ENCODE measurements at places on chromosomes 7 and 10.
A peak's percentile ranks its signal among the peaks of the same experiment; 100 is the strongest.

DNA sequence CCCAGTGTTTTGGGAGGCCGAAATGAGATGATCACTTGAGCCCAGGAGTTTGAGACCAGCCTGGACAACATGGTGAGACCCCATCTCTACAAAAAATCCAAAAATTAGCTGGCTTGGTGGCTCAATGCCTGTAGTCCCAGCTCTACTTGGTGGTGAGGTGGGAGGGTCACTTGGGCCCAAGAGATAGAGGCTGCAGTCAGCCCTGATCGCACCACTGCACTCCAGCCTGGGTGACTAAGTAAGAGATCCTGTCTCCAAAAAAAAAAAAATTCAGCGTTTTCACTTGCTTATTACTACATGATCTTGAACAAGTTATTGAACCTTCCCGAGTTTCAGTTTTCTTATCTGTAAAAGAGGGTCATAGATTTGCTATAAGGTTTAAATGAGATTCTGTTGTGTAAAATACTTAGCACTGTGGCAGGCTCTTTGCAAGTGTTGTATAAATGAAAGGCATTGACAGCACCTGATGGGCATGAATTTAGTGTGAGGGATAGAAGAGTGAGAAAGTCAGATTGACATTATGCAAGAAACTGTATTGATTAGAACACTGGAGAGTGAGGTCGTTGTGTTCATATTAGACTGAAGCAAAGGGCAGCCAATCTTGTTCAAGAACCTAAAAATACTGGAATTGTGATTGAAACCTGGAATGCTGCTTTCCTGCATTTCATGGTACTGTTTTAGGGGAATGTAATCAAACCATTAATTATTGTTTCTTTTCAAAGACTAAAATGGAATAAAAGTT, 136.8 kb downstream of the LCOR start:
- DNase-seq: no peak

DNA sequence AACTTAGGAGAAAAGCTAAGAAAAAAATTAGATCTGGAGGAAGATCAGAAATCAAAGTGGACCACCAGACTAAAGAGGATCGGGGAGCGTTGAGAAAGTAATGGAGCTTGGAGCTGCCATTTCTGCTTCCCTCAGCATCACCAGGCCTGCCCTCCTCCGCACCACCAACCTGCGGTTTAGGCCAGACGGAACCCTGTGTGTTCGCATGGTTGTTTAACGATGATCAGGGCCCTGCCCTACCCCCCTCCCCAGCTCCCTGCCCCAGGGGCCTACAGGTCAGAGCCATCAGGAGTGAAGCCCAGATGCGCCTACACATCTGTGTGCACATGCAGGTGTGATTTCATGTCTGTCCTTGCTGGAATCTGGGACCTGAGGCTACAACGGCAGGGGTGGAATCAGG, 45.7 kb downstream of the EBF3 start:
- DNase-seq: no peak

DNA sequence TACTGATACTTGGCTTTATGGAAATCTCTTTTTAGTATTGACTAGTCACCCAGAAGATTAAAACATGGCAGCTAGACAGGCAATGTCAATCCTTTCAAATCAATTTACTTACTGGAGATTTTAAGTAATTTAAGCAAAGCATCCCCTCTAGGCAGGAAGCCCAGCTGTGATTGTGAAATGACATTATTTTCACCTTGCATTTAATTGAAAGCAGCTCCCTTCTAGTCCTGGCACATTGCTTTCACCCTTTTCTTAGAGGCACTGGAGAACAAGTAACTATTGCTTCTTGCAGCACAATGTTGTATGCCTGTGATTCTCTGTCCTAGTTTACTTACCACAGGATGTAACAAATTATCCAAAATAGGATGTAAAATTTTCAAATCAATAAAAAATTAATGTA, 13.3 kb downstream of the ST7 start:
- DNase-seq: no peak

DNA sequence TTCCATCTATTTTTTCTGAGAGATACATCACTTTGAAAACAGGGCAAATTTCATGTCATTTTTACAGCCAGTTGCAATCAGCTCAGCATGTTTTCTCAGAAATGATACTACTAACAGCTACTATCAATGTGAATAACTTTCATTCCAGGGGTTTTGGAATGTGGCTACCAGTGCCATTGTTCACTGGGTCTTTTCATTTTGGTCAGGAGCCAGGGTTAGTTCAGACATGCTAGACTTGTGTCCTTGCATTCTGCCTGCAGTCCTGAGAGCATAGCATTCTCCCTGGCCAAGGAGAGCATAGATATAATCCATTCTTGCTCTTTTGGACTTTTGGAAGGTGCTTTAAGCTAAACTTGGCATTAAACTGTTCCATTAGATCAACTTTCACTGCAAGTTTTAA, 160.9 kb upstream of the NEBL start:
- DNase-seq: no peak

- DNase-seq: no peak
Observed at GRCh38 chr10:52533986-52534385, 219.9 kb downstream of the DKK1 start.

DNA sequence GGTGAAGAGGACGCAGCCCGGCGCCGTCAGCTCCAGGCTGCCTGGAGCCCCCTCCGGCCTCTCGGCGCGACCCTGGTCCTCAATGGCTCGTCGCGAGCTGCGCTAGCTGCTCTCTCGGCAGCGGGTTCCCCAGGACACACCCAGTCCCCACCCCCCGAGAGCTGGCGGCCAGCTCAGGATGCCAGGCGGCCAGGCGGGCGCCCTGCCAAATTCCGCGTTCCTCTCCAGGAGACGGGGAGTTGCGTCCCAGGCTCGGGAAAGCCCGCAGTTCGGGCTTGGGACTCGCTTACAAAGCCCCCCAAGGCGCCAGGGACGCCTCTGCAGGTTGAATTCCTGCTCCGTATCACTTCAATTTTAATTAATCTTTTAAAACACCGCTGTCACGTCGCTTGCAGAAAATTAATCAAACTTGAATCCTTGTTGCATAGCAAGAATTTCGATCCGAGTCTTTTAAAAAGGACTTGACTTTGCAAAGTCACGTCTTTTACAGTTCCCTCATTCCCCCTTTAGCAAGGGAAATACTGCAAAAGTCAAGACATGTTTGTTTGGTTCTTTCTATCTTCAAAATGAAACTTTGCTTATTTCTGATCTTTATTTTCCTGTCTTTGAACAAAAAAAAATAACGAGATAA, 28.2 kb downstream of the SKIDA1 start:
- peak; percentile 73 for DNase-seq

GRCh38 chr7:22660732-22661131, 66.3 kb upstream of the IL6 start:
- DNase-seq: no peak

GRCh38 chr10:111297351-111297848, 220.6 kb downstream of the ADRA2A start:
- DNase-seq: no peak

- DNase-seq: no peak
Observed at GRCh38 chr10:28711776-28712175, 34.5 kb downstream of the BAMBI start.

- no peak for DNase-seq
Observed at GRCh38 chr7:138665669-138666140, 35.5 kb downstream of the SVOPL start.

GRCh38 chr7:134120405-134120804, 6.7 kb upstream of the LRGUK start:
- DNase-seq: no peak

GRCh38 chr10:34689053-34689452, 126.0 kb downstream of the PARD3 start:
- DNase-seq: no peak

GRCh38 chr7:79778786-79779770, 325.6 kb upstream of the MAGI2 start:
- DNase-seq: no peak

GRCh38 chr7:82263920-82264782, 179.4 kb downstream of the CACNA2D1 start:
- DNase-seq: peak; percentile 62

DNA sequence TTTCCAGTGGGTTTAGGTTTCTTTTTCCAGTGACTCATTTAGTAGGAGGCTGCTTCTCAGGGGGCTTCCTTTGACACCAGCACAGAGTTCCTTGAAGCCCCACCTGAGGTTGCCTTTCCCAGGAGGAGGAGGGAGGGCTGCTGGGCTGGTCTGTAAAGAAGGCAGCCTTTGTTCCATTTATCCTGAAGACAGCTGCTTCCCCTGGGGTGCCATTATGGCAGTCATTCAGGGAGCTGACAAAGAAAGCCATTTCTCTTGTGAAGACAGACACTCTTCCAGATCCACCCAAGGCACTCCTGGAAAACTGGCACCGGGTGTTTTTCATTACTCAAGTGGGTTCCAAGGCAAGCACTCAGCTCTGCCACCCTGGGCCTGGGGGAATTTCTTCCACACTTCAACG, 54.0 kb downstream of the MTURN start:
- DNase-seq: no peak

DNA sequence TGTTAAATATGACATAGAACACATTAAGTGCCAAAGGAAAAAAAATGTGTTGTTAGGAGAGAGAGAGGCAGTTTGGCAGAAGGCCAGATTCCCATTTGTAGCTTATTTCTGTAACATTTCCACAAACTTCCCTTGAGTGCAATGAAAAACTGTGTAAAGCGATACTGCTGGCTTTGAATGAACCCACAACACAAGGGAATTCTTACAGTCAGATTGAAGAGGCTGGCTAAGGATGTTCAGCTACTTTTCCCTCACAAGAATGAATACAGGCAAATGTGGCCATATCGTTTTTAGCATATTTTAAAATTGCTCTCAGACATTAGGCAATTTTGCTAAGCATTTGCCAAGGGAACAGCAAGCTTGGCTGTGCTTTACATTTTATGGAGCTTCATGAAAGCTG, 614.1 kb upstream of the FZD8 start:
- no peak for DNase-seq

DNA sequence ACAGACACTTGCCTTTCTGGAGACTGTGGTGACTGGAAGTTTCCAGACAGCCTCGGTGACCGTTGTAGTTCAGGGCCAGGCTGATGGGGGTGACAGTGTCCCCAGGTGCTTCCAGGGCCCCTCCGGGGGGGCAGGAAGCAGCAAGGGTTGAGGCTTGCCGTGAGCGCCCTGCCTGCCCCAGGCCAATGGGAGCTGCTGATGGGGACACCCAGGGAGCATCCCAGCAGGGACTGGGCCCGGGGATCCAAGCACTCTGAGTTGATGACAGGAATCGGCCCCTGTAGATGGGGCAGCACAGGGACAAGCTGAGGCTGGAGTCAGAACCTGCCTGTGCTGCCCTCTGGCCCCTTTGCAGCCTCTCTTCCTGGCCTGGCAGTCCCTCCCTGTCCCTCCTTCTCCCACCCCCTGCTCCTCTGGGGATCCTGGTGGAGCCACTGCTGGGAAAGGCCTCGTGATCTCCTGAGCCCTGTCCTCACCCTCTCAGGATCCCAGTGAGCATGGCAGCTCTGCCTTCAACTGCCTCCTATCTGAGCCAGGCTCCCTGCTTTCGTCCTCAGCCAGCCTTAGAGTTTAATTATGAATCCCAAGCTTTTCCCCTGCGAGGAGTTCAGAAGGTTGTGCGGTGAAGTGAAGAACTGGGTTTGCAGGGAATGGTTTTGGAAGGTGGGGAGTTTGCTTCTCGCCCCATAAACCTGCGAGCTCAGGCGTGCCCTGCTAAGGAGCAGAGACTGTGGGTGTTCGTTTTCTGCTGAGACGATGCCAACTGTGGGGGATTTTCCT, 84.7 kb downstream of the ADCY1 start:
- no peak for DNase-seq

DNA sequence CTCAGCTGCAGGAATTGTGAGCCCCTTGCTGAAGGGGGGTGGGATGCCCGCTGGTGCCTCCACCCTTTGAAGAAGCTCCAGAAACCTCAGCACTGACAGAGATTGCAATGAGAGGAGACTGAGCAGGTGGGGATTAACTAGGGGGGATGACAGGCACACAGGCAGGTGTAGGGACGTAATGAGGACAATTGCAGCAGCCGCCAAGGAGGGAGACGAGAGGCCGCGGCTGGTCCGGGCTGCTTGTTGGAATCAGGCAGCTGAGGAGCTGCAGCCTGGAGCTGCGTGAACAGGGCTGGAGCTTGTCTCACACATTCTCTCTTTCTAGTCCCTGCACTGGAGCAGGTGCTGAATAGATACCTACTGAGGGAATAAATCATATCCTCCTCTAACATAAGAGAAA, 122.0 kb upstream of the TCERG1L start:
- no peak for DNase-seq

DNA sequence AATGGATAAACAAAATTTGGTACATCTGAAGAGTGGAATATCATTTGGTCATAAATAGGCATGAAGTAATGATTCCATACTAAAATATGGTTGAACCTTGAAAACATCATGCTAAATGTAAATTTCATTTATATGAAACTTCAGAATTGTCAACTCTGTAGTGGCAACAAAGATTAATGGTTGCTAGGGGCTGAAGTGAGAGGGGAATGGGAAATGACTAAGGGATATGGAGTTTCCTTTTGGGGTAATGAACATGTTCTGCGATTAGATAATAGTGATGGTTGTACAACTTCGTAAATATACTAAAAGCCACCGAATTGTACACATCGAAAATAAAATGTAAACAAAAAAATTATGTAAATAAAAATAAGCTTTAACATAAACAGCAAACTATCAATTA, 384.1 kb upstream of the STEAP1 start:
- no peak for DNase-seq

DNA sequence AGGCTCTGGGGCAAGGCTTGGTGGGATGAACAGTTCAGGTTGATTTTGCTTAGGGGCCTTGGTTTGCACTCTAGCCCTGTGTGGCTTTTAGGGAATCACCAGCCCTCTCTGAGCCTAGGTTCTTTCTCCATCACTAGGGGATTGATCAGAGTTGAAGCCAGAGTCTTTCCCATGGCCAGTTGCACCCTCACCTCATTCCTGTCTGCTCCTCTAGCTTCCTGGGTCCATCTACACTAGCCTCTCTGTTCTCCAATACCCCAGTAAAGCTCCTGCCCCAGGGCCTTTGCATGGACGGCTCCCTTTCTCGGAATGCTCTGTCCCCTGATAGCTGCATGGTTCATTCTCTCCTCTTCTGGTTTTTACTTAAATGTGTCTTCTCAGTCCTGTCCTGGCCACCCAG, 40.4 kb downstream of the SORCS3 start:
- no peak for DNase-seq

- no peak for DNase-seq
Observed at GRCh38 chr10:24202181-24202570, 6.8 kb upstream of the KIAA1217 start.

- DNase-seq: no peak
Observed at GRCh38 chr7:130593033-130593432, 75.5 kb downstream of the COPG2 start.

- DNase-seq: no peak
Observed at GRCh38 chr7:24212073-24212472, 71.9 kb upstream of the NPY start.

DNA sequence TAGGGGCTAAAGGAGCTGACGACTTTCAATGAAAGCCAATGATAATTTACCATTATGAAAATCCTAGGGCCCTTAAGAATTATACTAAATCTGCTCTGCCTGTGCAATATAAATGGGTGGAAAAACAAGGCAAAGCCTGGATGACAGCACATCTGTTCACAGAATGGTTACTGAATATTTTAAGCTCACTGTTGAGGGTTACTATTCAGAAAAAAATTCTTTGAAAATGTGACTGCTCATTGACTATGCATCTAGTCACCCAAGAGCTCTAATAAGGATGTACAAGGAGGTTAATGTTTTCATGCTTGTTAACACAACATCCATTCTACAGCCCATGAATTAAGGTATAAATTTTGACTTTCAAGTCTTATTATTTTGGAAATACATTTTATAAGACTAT, 8.9 kb downstream of the DKK1 start:
- no peak for DNase-seq

Data from NCI-H1436 (cell line).